ENCODE measurements at places on chromosomes 7 and 10. TPM values are rescaled to one million over a fixed set of nuclear protein-coding genes. Genes with fewer than 3 reads are reported as not detected.

Gene CPEB3
- total RNA-seq: 1.4 TPM

Gene TAS2R60
- not detected for total RNA-seq

Gene SFTPA2
- total RNA-seq: not detected

GRCh38 chr10:50536617-50537240, 87.0 kb downstream of the SGMS1 start:
- no peaks in the 10 kb centered on the region for H3K4me1 ChIP-seq
- H3K36me3 ChIP-seq: no peaks in the 10 kb centered on the region
- H3K4me3 ChIP-seq: no peak overlapping the region
- no peaks in the 10 kb centered on the region for H3K27me3 ChIP-seq
- DNase-seq: no peak

DNA sequence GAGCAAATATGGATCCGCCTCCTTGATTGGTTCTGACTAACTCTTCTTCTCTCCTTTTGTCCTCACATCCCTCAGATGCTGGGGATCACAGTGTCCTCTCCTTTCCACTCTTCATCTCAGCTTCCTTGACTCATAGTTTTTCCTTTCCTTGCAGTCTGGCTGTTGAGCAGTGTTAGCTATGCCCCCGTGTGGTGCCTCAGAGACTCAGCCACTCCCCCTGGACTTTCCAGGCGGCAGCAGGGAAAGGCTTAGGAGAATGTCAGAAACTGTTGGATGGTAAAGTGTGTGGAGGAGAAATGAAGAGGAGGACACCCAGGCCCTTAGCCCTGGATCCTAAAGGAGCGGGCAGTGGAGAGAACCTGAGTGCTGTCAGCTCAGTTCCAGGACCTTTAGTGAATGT, 267.5 kb downstream of the CELF2 start:
- no peaks in the 10 kb centered on the region for H3K4me1 ChIP-seq
- no peak overlapping the region for H3K27ac ChIP-seq
- H3K36me3 ChIP-seq: no peaks in the 10 kb centered on the region
- H3K27me3 ChIP-seq: peaks cover 12% of the 10 kb centered on the region
- peak; percentile 3 for DNase-seq
- H3K4me3 ChIP-seq: no peak overlapping the region

DNA sequence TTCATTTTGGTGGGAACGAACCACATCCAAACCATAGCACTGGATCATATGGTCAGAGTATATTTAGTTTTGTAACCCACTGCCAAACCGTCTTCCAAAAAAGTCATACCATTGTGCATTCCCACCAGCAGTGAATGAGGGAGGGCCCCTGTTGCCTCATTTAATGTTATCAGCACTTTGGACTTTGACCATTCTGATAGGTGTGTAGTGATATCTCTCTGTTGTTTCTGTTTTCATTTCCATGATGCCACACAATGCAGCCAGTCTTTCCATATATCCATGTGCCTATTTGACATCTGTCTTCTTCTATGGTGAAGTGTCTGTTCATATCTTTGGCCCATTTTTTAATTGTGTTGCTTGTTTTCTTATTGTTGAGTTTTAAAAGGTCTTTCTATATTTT, 105.0 kb upstream of the PPP2R2D start:
- H3K36me3 ChIP-seq: no peaks in the 10 kb centered on the region
- no peaks in the 10 kb centered on the region for H3K4me1 ChIP-seq
- no peak for DNase-seq
- no peak overlapping the region for H3K27ac ChIP-seq
- H3K27me3 ChIP-seq: no peaks in the 10 kb centered on the region

DNA sequence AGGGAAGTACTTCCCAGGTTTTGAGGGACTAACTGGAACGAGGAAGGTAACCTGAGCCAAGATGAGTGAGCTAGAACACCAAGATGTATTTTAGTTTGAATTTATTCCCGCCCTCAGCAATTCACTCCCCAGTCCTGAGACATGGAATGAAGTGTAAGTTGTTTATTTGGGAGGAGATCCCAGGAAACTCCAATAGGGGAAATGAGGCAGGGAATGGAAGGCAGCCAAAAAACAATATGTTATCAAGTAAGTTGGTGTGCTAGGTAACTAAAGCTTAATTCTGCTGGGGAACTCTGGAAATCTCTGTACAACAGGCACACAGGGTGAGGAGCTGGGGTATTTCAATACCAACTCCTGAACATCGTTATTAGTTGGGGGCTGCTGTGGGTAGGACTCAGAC, 189.7 kb upstream of the HDAC9 start:
- H3K4me3 ChIP-seq: no peak overlapping the region
- no peaks in the 10 kb centered on the region for H3K4me1 ChIP-seq
- no peak for DNase-seq
- no peak overlapping the region for H3K27ac ChIP-seq
- no peaks in the 10 kb centered on the region for H3K27me3 ChIP-seq

DNA sequence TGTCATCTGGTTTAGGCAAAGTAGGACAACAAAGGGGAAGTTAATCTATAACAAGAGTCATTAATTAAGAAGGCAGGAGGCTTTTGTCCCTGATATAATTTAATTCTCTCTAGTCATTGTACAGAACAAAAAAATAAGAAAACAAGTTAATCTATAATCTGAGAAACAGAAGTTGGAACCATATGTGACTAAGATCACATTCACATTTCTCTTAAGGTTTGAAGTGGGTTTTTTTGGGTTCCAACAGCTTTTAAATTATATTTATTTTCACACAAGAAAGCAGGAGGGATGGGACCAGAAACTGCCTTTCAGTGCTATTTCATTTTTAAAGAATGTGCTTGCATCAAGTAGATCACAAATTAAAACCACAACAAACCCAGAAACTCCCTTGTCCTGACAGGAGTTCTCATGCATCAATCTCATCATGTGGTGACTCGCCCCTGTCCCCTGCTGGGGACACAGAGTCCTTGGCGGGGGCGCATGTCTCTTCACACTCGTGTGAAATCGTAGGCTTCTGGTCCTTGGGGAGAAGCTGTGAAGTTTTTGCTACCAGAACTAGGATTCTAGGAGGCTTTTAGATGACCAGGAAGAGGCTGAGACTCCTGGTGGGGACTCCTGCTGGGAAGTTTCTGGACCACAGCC, 10.1 kb upstream of the OPN4 start:
- H3K27ac ChIP-seq: no peak overlapping the region
- H3K4me3 ChIP-seq: no peak overlapping the region
- H3K36me3 ChIP-seq: no peaks in the 10 kb centered on the region
- H3K27me3 ChIP-seq: no peaks in the 10 kb centered on the region
- peaks cover 26% of the 10 kb centered on the region for H3K4me1 ChIP-seq

Measured in A673 (cell line).